NCI-H1694 treated with DMSO at 0.1 percent for 48 hours (cell line): ENCODE measurements at places on chromosomes 1 and 21.

DNA sequence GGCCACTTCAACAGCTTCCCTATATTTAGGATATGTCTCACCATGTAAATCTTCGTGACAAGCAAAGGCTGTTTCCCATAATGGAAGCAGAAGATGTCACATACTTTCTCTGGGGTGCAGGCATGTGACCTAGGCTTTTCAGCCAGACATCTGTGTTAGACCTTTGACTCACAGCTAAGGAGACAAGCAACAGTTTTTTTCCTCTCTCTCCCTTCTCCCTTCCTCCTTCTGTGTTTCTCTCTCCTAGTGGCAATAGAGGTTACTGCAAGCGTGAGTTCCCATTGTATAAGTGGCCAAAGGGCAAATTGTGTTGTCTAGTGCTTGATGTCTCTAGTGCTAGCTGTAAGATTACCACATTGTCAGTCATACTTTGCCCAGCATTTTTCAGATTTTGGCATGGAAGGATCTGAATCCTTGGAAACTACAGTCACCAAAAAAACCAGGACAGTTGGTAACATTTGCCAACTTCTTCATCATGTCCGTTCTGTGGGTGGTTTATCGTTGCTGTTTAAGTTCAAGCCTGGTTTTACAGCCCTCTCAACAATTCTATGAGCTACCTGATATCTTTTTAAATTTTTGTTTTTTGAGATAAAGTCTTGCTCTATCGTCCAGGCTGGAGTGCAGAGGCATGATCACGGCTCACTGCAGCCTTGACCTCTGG is 44.4 kb upstream of the RABGAP1L start:
- peak; percentile 53 for DNase-seq

GRCh38 chr1:1603671-1604373 is 3.9 kb upstream of the FNDC10 start:
- no peak for DNase-seq

GRCh38 chr1:97759078-97759477 is 161.8 kb downstream of the DPYD start:
- no peak for DNase-seq

DNA sequence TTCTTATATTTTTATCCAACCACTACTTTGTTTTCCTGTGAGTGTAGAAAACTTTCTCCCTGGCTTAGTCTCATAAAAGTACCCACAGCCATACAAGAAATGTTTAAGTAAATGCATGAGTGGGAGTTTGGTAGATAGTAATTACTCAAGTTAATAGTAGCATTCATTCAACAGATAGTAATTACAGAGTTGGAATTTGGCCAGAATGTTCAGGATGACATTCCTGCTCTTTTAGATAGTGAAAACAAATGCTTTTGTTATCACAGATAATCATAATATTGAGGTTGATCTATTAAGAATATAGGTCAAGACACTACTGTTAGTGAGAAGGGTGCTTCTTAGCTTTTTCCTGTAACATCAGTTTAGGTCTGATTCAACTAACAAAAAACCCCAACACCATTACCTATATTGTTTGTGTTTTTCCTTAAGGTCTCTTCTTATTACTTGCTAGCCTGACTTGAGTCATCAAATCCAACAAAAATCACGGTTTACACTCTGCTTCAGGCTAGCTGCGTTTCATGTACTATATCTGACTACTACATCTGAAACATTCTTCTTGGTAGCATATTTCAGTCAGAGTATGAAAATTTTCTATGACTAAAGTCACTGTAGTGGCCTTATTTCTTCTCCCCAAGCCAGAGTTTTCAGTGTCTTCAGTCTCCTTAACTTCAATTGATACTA is 163.7 kb downstream of the HS2ST1 start:
- DNase-seq: no peak

GRCh38 chr1:76868154-76868882 is 1.0 kb downstream of the ST6GALNAC5 start:
- DNase-seq: peak; percentile 68

GRCh38 chr1:185732951-185733350 is 1.2 kb upstream of the HMCN1 start:
- no peak for DNase-seq

DNA sequence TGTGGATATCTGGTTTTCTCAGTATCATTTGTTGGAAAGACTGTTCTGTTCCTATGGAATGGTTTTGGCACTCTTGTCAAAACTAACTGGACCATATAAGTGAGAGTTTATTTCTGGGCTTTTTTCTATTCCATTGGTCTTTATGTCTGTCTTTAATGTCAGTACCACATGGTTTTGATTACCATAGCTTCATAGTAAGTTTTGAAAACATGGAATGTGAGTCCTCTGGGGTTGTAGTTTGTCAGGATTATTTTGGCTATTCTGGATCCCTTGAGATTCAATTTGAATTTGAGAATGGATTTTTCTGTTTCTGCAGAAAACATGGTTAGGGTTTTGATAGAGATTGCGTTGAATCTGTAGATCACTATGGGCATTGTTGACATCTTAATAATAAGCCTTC is 107.9 kb downstream of the ZFYVE9 start:
- DNase-seq: no peak

- DNase-seq: peak; percentile 92
Measured at GRCh38 chr1:204398197-204399125, 13.2 kb downstream of the PPP1R15B start.

DNA sequence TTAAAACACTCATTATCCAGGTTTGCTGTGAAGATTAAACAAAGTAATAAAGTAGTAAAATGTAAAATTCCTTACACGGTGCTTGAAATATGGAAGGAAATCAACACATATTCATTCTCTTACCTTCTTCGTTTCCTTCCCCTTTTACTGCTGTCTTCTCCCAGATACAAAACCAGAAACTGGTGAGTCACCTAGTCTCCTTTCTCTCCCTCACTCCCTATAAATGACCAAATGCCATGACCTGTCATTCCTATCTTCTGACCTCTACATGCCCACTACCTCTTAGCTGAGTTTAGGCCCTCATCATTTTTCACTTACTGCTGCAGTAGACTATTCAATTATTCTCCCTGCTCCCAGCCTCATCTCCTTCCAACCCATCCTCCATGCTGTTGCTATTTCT is 4.3 kb upstream of the NR1I3 start:
- no peak for DNase-seq

GRCh38 chr1:190864013-190864641 is 386.5 kb upstream of the BRINP3 start:
- no peak for DNase-seq

- DNase-seq: peak; percentile 15
Measured at GRCh38 chr1:69728206-69728605, 160.5 kb downstream of the LRRC7 start.

DNA sequence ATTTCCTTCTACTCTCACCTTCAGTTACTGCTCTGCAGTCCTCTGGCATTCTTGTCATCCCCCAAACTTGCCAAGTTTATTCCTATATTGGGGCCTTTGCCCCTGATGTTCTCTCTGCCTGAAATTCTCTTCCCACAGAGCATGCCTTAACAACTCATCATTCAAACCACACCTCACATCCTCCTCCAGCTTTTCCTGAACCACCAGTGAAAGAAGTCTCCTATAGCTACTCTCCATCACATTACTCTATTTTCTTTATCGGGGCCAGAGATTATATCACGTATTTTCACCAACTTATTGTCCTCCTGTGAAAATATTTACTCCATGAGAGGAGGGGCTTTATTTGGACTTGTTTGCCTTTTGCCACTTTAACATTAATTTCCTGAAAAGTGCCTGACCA is 32.1 kb downstream of the EXTL2 start:
- no peak for DNase-seq

GRCh38 chr1:95021119-95021518 is 51.6 kb downstream of the ALG14 start:
- DNase-seq: no peak

GRCh38 chr1:79362470-79362869 is 355.9 kb upstream of the ADGRL4 start:
- no peak for DNase-seq

DNA sequence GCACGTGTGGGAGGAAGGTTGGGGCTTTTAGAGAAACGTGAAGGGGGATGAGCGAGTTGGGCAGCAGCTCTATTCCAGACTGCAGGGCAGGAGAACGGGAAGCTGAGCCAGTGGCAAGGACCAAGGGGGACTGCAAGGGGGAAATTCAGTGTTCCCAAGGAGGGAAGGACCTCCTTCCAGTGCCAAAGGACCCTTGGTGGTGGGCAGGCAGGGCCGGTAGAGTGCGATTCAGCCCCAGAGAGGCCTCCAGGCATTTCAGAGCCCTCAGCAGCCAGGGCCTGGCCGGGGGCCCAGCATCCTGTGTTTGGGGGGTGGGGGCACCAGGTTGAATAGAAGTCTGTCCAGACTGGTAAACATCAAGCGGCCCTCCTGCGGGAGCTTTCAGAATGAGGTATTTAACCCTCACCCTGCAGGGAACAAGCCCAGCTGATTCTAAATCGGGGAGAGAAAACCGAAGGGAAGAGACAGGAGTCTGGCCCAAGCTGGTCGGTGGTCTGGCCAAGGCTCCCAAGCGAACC is 2.3 kb downstream of the COL9A2 start:
- no peak for DNase-seq

DNA sequence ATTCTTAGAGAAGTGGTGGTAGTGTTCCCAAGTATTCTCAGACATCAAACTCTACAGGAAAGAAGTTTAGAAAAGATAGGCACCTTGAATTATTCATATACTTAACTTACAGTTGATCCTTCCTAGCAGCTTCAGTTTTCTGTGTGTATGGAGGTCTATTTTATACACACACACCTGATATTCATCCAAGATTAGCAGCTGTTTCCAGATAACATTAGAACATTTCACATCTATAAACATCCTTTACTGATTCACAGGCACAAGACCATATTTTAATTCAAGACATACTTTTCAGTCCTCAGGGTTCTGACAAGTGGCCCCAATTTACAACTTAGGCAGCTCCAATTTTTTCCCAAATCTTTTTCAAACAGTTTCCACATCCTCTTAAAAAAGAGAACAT is 287.8 kb upstream of the USP25 start:
- no peak for DNase-seq

GRCh38 chr1:36769886-36770830 is 264.2 kb downstream of the GRIK3 start:
- no peak for DNase-seq

GRCh38 chr21:44485254-44485793 is 30.0 kb downstream of the LRRC3 start:
- no peak for DNase-seq

GRCh38 chr21:31284797-31285397 is 59.2 kb downstream of the TIAM1 start:
- no peak for DNase-seq

- no peak for DNase-seq
Measured at GRCh38 chr1:88697503-88697902, 13.4 kb downstream of the PKN2 start.

- DNase-seq: no peak
Measured at GRCh38 chr1:172776071-172776470, 117.2 kb downstream of the FASLG start.

GRCh38 chr1:42130061-42130660 is 23.0 kb upstream of the GUCA2B start:
- DNase-seq: no peak

- DNase-seq: no peak
Measured at GRCh38 chr1:151859891-151860293, 6.4 kb upstream of the THEM5 start.

DNA sequence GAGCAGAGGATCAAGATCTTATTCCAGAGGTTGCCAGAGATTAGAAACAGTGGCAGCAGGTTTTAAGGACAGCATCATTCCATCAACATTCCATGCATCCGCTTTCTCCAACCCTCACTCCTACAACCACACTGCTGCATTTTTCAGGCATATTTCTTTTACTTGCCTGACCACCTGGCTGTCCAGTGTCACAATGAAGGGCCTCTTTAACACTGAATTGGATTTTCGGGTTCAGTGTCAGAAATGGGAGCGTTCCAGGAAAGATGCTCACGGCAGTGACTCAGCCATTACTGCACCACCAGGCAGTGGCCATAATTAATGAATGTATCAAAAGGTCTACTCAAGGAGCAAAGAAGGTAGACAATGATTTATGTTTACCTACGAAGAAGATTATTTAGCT is 200.4 kb upstream of the ESRRG start:
- no peak for DNase-seq

DNA sequence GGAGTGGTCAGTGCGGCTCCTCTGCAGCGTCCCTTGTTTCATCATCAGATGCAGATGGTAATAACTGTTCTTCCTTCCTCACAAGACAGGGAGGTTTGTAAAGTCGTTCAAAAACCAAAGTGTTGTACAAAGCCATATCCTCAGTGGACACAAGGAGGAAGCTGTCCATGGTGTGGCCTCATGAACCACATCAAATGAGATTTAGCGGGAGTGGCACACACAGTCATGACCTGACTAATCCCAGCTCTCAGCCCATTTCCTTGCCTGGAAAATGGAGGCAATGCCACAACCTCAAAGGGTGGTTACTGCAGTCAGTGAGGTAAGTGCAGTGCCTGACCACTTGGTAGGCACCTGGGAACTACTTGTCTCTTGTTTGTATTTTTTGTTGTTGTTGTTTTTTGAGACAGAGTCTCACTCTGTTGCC is 13.4 kb downstream of the ENTREP3 start:
- DNase-seq: no peak

DNA sequence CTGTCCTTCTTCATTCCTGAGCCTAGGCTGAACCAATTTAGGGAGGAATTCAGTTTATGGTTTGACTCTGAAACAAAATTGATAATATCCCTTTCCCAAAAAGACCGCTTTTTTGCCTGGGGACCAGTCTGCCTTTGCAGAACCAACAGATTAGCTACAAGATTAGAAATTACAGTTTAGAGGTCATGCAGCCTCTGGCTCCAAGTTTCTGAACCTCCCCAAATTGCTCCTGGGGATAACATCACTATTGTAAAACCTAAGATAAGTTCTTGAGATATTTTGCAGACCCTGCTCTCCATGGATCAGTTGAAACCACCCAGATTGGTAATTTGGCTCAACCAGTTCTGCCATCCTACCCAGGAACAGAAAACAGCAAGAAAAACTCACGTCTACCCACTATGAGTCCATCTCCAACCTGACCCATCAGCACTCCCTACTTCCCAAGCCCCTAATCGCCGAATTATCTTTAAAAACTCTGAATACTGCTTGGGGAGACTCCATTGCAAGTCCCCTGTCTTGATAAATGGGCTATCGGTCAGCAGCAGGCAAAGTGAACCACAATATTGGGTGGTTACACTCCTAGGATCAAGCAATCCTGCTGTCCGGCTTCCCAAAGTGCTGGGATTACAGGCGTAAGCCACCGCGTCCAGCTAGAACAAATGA is 605 bp upstream of the RABGGTB start:
- DNase-seq: no peak

DNA sequence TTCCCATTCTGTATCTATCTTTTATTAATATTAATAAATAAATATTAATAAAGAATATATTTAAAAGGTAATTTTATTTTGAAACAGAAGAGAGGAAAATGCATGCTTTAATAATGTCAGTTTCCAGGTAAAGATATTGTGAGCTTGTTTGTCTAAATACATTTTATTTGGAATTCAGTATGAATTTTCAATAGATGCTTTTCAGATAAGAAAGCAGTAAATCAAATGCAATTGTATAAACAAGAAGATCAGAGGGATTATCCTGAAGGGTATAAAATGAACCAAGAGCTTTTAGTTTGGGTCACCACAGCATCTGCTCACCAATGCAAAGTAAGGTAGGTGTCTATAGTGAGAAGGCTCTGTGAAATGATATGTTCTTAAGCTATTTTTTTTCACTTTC is at the start of gene TSHB:
TSHB (plus strand) TSS at position 301 of the 400 bp plus-strand sequence. CDS start 3,537 bp downstream, outside the sequence.
- DNase-seq: no peak
